ENCODE measurements at places on chromosomes 6 and 20. TPM values are rescaled to one million over a fixed set of nuclear protein-coding genes. Genes with fewer than 3 reads are reported as not detected.

The VWA7 gene
- 1.6 TPM for total RNA-seq

GRCh38 chr6:162814426-162814973, 86.7 kb downstream of the PACRG start:
- DNase-seq: no peak
- H3K4me1 ChIP-seq: no peaks in the 10 kb centered on the region
- H3K4me3 ChIP-seq: no peak overlapping the region
- H3K36me3 ChIP-seq: no peaks in the 10 kb centered on the region
- no peak overlapping the region for H3K27ac ChIP-seq

- H3K27ac ChIP-seq: no peak overlapping the region
- no peak overlapping the region for H3K4me3 ChIP-seq
- no peak for DNase-seq
- H3K27me3 ChIP-seq: no peaks in the 10 kb centered on the region
These were observed 82.2 kb upstream of the MAN1A1 start for GRCh38 chr6:119431799-119432198.

GRCh38 chr6:18820725-18821124, 433.6 kb downstream of the RNF144B start:
- no peaks in the 10 kb centered on the region for H3K36me3 ChIP-seq
- H3K4me3 ChIP-seq: no peak overlapping the region
- no peak overlapping the region for H3K27ac ChIP-seq
- H3K27me3 ChIP-seq: no peaks in the 10 kb centered on the region
- H3K4me1 ChIP-seq: no peaks in the 10 kb centered on the region

- peaks cover 54% of the 10 kb centered on the region for H3K36me3 ChIP-seq
- H3K27me3 ChIP-seq: no peaks in the 10 kb centered on the region
- no peak for DNase-seq
- no peak overlapping the region for H3K27ac ChIP-seq
- no peak overlapping the region for H3K4me3 ChIP-seq
These were observed 166.3 kb downstream of the DTNBP1 start for GRCh38 chr6:15496345-15497131.

DNA sequence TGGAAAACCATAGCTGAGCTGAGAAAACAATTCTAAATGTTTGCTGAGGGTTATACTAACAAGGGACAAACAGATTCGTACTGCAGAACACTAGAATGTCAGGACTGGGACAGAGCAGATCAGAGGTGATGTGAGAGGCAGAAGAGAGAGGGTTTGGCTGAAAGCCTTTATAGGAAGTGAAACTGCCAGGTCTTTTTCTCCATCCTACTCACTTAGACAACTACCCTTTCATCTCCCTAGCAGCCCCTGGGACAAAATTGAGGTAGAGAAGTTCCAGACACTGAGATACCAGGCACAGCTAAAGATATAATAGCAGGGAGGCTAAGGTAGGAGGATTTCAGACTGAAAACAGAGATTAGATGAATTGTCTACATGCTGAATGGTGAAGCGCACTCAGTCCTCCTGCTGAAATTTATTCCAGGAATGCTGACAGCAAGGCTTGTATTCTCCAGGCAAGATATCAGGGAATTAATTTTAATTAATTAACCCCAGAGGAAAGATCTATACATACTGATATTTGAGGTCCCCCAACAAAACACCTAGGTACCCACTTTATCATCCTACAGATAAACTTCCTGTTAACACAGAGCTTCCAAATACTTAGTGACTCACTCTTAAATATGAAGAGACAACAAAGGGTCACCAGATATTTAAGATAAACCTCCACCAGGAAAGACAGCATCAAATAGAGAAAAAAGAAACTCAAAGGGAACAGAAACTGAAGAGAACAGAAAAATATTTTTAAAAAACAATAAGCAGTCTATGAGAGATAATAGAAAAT, 12.6 kb upstream of the EIF2S2 start:
- H3K4me1 ChIP-seq: no peaks in the 10 kb centered on the region
- no peak for DNase-seq
- no peak overlapping the region for H3K27ac ChIP-seq

The CDC40 gene
- total RNA-seq: 29.1 TPM

The PIGT gene
- total RNA-seq: 77.4 TPM

The HAO1 gene
- not detected for total RNA-seq

The TSPO2 gene
- not detected for total RNA-seq

The HCK gene
- 0.88 TPM for total RNA-seq

DNA sequence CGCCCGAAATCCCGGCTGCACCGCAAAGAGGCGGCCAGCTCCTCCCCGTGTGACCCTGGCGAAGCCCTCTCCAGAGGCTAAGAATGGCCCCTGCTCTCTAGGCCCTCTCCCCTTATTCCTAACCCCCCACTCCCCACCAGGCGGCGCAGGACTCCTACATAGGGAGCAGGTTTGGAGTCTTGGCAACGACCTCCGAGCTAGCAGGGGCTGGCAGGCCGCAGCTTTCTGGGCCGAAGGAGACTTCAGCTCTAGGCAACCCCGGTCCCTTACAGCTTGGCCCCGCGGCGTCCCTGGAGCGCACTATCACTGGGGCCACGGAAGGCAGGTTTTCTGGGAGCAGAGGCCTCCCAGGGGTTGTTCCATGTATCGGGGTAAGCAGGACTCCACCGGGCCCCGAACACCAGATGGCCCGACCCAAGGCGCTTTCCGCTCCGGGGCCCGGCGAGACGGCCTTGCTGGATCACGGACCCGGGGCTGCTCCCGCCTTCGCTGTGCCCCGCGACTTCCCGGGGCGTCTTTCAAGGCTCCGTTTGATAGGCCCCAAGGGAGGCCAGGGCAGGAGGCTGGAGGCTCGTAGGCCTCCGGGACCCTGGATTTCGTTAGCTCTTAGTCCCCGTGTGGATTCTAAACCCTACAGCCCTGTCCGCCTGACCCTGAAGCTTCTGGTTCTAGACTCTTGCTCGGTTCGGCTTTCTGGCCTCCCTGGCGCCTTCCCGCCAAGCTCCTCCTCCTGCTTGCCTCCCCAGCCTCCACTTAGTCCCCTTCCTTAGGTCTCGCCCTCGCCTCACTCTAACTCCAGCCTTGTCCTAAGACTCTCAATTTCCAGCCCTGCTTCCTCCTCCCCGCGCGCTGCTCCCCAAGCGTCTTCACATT, 1.9 kb downstream of the SLC32A1 start:
- no peak overlapping the region for H3K4me3 ChIP-seq
- H3K27ac ChIP-seq: no peak overlapping the region
- H3K4me1 ChIP-seq: peaks cover 81% of the 10 kb centered on the region
- DNase-seq: no peak

DNA sequence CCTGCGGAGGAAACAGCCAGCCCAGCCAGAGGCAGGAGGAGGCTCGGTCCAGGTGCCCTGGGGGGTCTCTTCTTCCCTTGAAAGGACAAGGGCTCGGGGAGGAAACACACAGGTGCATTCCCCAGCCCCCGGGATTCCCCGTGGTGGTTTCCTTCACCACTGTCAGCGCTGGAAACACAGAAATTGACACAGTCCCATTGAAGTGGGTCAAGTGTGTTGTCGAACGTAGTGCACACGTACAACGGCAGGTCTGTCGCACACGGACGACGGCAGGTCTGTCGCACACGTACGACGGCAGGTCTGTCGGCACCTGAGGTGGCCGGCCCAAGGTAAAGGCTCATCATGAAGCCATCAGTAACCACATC, 80.9 kb downstream of the DLL1 start:
- H3K4me1 ChIP-seq: peaks cover 4% of the 10 kb centered on the region
- no peaks in the 10 kb centered on the region for H3K36me3 ChIP-seq
- no peak overlapping the region for H3K4me3 ChIP-seq
- H3K27ac ChIP-seq: no peak overlapping the region

- no peak overlapping the region for H3K4me3 ChIP-seq
- no peaks in the 10 kb centered on the region for H3K4me1 ChIP-seq
- no peak overlapping the region for H3K27ac ChIP-seq
- H3K27me3 ChIP-seq: no peaks in the 10 kb centered on the region
- no peak for DNase-seq
- H3K36me3 ChIP-seq: no peaks in the 10 kb centered on the region
These were observed 26.8 kb downstream of the KIF3B start for GRCh38 chr20:32304131-32304746.

DNA sequence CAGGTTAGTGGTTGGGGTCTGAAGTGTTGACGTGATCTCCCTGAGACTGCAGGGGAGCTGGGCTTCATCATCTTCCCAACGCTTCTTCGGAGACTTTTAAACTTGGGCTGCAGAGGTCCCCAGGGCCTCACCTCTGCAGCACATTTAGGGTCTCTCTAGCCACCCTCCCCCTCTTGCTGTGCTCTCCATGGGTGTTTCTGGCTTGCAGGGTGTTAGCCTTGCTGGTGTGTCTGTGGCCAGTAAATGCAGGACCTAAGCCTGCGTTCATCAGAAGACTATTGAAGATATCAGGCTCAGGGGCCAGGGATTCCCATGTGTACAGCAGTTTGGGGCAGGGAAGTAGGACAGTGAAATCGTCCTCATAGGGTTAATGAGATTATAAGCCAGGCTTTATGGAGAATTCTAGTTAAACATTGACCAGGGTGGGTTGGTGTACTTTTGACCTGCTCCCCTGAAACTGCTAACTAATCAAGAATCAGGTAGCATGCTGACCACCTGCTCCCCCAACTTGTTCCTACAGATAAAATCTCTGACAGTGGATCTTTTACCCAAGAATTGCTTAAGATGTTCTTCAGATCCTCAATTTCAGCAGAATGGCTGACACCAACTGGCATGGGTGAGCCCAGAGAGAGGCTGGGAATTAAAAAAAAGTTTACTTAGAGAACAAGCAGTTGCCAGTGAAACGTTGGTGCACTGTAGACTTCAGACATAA, 3.8 kb upstream of the DDO start:
- no peaks in the 10 kb centered on the region for H3K36me3 ChIP-seq
- no peak overlapping the region for H3K27ac ChIP-seq
- H3K4me1 ChIP-seq: no peaks in the 10 kb centered on the region

DNA sequence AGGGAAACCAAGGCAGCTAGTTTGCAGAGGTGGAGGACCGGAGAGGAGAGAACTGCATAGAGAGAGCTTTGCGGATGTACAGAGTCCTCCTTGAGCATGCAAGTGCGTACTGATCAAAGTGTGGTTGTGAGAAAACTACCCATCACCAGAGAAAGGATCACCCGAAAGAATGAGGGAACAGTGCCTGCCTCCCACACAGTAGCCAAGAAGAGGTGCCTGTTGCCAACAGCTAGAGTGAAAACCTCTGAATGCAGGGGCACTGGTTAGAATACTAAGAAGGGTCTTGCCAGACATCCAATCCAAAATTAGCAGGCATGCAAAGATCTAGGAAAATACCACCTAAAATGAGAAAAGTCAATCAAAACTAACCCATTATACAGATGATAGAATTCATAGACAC, 166.6 kb upstream of the AKAP12 start:
- DNase-seq: no peak
- no peaks in the 10 kb centered on the region for H3K4me1 ChIP-seq
- no peak overlapping the region for H3K27ac ChIP-seq
- no peaks in the 10 kb centered on the region for H3K36me3 ChIP-seq

- H3K4me3 ChIP-seq: no peak overlapping the region
- no peaks in the 10 kb centered on the region for H3K27me3 ChIP-seq
- H3K36me3 ChIP-seq: no peaks in the 10 kb centered on the region
- no peak overlapping the region for H3K27ac ChIP-seq
- H3K4me1 ChIP-seq: no peaks in the 10 kb centered on the region
These were observed 156.6 kb downstream of the OTOR start for GRCh38 chr20:16904751-16905150.

The MPIG6B gene
- total RNA-seq: 0.98 TPM

- H3K4me3 ChIP-seq: no peak overlapping the region
- no peak for DNase-seq
- H3K4me1 ChIP-seq: no peaks in the 10 kb centered on the region
- H3K27me3 ChIP-seq: no peaks in the 10 kb centered on the region
These were observed 41.2 kb downstream of the TMEM200A start for GRCh38 chr6:130407032-130407431.

The CCM2L gene
- not detected for total RNA-seq

DNA sequence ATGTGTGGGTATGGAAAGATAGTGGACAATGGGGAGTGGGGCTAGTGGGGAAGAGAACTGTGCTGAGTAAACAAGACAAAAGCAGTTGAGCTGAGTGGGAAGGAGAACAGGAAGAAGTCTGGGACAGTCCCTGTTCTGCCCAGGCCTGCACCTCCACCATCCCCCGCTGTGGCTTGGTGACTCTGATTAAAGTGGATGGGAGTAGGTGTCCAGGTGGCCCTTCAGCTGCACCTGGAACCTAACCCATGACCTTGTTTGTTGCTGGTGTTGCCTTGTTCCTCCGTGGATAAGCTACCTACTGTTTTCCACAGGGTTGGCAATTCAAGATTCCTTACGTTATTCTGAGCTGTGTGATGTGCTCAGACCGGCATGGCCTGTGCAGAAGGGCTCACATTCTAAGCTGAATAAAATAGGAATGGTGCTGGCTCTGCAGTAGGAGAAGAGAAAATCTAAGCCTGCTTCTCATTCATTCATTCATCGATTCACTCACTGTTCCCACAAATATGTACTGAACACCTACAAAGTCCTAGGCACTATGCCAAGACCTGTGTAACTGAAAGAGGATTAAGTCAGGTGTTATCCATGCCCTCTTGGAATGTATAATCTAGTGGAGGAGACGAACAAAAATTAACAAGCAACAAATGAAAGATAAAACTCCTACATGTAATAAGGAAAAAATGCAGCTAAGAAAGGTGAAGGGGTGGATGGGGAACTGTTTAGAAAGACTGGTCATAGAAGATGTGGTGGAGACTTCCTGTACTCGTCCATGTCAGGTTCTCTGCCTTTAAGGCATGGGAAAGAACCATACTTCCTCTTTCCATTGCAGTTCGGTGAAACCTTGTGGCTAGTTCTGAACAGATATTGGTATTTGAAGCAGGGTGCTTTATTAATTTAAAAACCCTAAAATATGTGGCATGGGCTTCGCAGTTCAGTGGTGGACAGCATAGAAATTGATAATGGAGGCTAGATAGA, 10.1 kb upstream of the CALHM6 start:
- no peak overlapping the region for H3K4me3 ChIP-seq
- no peaks in the 10 kb centered on the region for H3K27me3 ChIP-seq
- H3K36me3 ChIP-seq: no peaks in the 10 kb centered on the region
- no peaks in the 10 kb centered on the region for H3K4me1 ChIP-seq

- H3K27ac ChIP-seq: peak overlapping the region; percentile 61
- H3K4me3 ChIP-seq: no peak overlapping the region
- H3K4me1 ChIP-seq: no peaks in the 10 kb centered on the region
- peak; percentile 22 for DNase-seq
These were observed 284.5 kb upstream of the GJE1 start for GRCh38 chr6:141848029-141848890.

DNA sequence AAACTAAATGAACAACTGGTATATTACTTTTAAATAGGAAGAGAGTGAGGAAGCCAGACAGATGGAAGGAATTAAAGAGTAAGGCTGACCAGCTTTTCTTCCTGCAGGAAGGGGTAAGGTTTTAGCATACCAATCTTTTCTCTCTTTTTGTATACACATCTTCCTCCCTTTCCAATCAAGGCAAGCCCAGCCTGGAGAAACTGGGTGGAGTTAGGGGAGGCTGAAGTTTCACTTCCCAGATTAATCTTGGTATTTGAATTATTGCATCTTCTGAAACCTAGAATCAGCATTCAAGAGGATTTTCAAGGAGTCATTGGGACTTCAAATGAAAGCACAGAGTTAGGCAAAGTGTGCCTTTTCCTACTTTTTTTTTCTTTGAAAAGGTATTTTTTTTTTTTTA, 33.1 kb downstream of the TMEM14A start:
- H3K4me1 ChIP-seq: no peaks in the 10 kb centered on the region
- no peak overlapping the region for H3K27ac ChIP-seq
- no peak overlapping the region for H3K4me3 ChIP-seq

The MDC1 gene
- total RNA-seq: 69.7 TPM

The NQO2 gene
- total RNA-seq: 54.6 TPM

- H3K36me3 ChIP-seq: peaks cover 9% of the 10 kb centered on the region
- H3K27me3 ChIP-seq: no peaks in the 10 kb centered on the region
- peak overlapping the region; percentile 77 for H3K4me3 ChIP-seq
- H3K4me1 ChIP-seq: peaks cover 54% of the 10 kb centered on the region
- peak; percentile 53 for DNase-seq
These were observed 35.4 kb downstream of the CEP250 start for GRCh38 chr20:35490736-35491181.

The DPPA5 gene
- not detected for total RNA-seq
